ENCODE measurements at places on chromosomes 12 and 14.

- H3K36me3 ChIP-seq = no peaks in the 10 kb centered on the region
- no peaks in the 10 kb centered on the region for H3K4me1 ChIP-seq
- DNase-seq = no peak
Observed at GRCh38 chr12:128266086-128266485, 884 bp upstream of the TMEM132C start.

- peaks cover 20% of the 10 kb centered on the region for H3K4me1 ChIP-seq
- no peak for DNase-seq
- H3K27ac ChIP-seq = no peak overlapping the region
- H3K27me3 ChIP-seq = no peaks in the 10 kb centered on the region
- no peak overlapping the region for H3K4me3 ChIP-seq
Observed at GRCh38 chr12:2547273-2548044, 247.3 kb upstream of the FKBP4 start.

DNA sequence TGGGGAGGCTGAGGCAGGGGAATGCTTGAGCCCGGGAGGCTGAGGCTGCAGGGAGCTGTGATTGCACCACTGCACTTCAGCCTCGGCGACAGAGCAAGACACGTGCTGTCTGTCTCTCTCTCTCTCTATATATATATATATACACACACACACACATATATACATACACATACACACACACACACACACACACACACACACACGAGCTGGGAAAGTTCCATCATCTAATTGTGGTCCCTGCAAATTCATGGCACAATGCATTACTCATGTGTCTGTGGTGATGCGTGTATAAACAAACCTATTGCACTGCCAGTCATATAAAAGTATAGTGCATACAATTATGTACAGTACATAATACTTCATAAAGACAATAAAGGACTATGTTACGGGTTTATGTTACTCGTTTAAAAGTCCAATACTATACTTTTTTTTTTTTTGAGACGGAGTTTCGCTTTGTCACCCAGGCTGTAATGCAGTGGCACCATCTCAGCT is 36.6 kb downstream of the WDR89 start:
- no peak overlapping the region for H3K4me3 ChIP-seq
- H3K36me3 ChIP-seq = peaks cover 30% of the 10 kb centered on the region
- H3K27me3 ChIP-seq = no peaks in the 10 kb centered on the region
- H3K4me1 ChIP-seq = no peaks in the 10 kb centered on the region
- no peak for DNase-seq

- H3K4me1 ChIP-seq = peaks cover 14% of the 10 kb centered on the region
- H3K36me3 ChIP-seq = peaks cover 23% of the 10 kb centered on the region
- no peak overlapping the region for H3K4me3 ChIP-seq
Observed at GRCh38 chr12:112303004-112303403, 79.2 kb downstream of the HECTD4 start.

DNA sequence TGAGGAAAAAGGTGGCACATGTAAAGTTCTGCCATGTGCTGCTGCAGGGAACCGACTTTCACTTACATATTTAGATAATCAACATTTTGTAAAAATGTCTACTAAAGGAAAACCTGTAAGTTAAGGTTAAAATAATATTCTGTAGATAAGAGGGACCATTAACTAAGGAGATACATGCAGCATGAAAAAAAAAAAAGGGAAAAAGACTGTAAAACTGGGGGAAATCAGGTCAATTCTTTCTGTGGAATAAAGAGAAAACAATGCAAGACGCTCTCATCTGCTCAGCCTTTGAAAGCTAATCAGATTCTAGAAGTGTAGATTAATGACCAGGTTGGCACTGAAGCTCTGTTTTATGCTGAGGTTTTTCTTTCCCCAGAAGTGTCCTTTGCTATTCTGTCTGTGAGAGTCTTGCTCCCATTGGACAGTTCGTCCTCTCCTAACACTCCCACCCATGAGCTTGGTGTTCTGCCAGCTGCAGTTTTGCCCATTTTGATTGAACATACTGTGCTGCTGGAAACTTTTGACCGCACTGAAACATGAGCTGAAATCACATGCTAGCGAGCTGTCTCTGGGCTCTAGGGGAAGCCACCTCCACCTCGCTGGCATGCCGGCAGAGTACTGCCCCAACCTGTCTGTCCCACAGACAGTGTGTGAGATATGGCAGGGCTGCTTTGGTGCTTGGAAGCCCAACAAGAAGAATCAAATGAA is 39.7 kb downstream of the PPTC7 start:
- H3K27me3 ChIP-seq = no peaks in the 10 kb centered on the region
- peaks cover 59% of the 10 kb centered on the region for H3K36me3 ChIP-seq
- H3K27ac ChIP-seq = peak overlapping the region; percentile 30
- DNase-seq = no peak
- H3K4me3 ChIP-seq = no peak overlapping the region

DNA sequence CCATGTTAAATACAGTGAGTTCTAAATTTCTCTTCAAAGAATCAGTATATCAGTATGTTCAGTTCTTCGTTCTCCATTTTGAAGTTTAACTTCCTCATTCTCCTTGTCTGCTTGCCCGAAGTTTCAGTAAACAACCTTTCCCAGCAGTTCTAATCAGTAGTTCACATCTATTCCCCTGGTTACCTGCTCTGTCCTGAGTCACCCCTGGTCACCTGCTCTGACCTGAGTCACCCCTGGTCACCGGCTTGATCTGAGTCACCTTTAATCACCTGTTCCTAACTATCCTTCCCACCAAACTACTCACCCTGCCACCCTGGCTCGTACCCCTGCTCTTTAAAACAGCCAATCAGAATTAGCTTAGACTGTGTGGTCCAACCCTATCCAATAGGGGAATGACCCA is 9.4 kb upstream of the OR10G3 start:
- H3K36me3 ChIP-seq = no peaks in the 10 kb centered on the region
- DNase-seq = no peak
- no peak overlapping the region for H3K4me3 ChIP-seq
- peaks cover 28% of the 10 kb centered on the region for H3K27me3 ChIP-seq
- no peaks in the 10 kb centered on the region for H3K4me1 ChIP-seq

DNA sequence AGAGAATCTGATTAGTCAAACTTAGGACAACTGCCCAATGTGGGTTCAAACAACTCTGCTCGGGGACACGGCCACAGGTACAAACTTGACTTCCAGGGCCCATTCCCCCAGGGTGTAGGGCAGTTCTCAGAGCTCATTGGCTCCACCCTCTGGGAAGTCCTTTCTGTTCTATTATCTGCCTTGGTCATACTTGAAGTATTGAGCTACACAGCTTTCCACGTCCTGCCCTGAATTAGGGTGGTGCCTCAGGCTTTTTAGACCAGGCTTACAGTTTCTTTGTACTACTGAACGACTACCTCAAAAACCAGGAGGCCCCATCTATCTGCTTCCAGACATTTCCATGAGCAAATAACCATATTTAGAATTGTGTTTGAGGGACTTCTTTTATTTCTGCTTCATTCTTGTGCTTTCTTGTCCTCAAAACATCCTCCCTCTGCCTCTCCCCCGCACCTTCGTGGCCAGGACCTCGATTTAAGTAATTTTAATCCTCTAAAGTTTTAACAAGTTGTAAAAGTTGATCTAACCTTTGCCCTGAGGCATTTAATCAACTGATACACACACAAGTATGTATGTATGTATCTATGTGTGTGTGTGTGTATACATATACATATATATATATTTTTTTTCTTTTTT is 281.7 kb upstream of the AMIGO2 start:
- DNase-seq = peak; percentile 68
- H3K4me1 ChIP-seq = peaks cover 60% of the 10 kb centered on the region
- peaks cover 15% of the 10 kb centered on the region for H3K36me3 ChIP-seq

- H3K27ac ChIP-seq = no peak overlapping the region
- no peak overlapping the region for H3K4me3 ChIP-seq
- no peaks in the 10 kb centered on the region for H3K27me3 ChIP-seq
- DNase-seq = no peak
Observed at GRCh38 chr14:48584031-48584430, 908.6 kb upstream of the MDGA2 start.

GRCh38 chr12:55445357-55445756 is 1.5 kb downstream of the OR6C2 start:
- DNase-seq = no peak
- peaks cover 5% of the 10 kb centered on the region for H3K27me3 ChIP-seq
- no peak overlapping the region for H3K4me3 ChIP-seq

DNA sequence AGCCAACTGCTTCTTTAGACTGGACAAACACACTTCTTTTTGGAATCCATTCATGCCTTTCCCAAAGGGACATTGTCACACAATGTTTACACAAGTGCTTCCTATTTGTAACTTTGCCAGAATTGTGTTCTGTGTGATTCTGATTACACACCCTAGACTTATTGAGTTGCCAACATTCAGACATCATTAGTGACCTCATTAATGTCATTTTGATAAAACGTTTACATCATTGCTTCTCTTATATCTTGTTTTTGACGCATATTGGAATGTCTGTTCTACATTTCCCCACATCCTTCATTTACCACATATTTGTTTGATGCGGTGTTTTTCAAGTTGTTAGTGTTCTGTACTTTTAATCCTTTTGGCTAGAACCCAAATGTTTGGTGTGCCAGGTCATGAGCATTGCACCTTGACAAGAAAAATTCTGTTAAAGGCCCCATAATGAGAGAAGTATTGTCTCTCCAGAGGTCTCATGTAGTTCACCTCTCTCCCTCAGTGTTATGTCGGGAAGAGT is 305.5 kb downstream of the AEBP2 start:
- H3K27me3 ChIP-seq = peaks cover 11% of the 10 kb centered on the region
- no peaks in the 10 kb centered on the region for H3K36me3 ChIP-seq
- H3K4me1 ChIP-seq = no peaks in the 10 kb centered on the region
- no peak overlapping the region for H3K27ac ChIP-seq

DNA sequence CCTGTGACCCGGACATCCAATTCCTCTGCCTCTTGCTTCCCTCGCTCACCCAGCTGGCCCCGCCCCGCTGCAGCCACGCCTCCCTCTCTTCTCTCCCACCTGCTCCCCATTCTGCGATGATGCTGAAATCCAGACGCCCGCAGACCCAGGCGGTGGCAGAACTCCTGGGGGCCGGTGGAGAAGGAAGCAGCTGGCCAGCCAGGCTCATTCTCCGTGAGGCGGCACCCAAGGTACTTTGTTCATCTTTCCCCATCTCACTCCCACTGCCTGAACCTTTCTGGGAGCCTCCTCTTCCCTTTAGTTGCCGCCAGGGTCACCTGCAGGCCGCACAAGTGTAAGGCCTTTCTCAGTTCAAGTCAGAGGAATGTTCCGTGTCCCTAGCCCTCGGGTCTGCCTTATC is 35.7 kb downstream of the FOXN4 start:
- H3K4me3 ChIP-seq = no peak overlapping the region
- H3K4me1 ChIP-seq = peaks cover 2% of the 10 kb centered on the region
- H3K36me3 ChIP-seq = no peaks in the 10 kb centered on the region
- H3K27ac ChIP-seq = no peak overlapping the region
- peaks cover 11% of the 10 kb centered on the region for H3K27me3 ChIP-seq

GRCh38 chr12:108327621-108328344 is 11.3 kb downstream of the CMKLR1 start:
- H3K4me3 ChIP-seq = no peak overlapping the region
- H3K36me3 ChIP-seq = no peaks in the 10 kb centered on the region
- H3K27ac ChIP-seq = no peak overlapping the region
- H3K27me3 ChIP-seq = peaks cover 3% of the 10 kb centered on the region

GRCh38 chr12:92029136-92029535 is 116.5 kb downstream of the BTG1 start:
- DNase-seq = no peak
- peaks cover 47% of the 10 kb centered on the region for H3K4me1 ChIP-seq
- H3K36me3 ChIP-seq = peaks cover 22% of the 10 kb centered on the region
- H3K27me3 ChIP-seq = no peaks in the 10 kb centered on the region

DNA sequence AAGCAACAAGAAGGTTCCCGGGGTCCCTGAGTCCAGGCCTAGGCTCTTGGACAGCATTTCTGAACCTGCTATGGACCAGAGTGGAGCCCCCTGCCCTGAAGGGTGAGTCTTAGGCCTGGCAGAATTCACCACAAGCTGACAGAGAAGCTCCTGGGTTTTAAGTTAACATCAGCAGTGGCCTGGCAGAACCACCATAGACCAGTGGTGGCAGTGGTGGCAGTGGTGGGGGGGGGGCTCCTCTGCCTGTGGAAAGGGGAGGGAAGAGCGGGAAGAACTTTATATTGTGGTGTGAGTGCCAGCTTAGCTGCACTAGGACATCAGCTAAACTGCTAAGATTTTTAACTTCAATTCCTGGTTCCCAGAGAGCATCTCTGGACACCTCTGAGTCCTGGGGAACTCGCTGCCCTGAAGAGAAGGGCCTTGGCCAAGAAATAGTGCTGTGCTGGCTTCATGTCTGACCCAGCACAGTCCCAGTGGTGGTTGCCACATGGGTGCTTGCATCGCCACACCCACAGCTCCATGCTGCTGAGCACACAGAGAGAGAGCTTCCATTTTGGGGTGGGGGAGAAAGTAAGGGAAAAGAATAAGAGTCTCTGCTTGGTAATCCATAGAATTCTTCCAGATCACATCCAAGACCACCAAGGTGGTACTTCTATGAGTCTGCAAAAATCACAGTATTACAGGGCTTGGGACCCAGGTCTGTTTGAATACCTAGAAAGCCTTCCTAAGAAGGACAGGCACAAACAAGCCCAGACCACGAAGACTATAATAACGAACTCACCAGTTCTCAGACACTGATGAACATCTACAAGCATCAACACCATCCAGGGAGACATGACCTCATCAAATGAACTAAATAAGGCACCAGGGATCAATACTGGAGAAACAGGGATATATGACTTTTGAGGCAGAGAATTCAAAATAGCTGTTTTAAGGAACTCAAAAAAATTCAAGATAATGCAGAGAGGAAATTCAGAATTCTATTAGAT is 20.4 kb upstream of the RNF212B start:
- no peaks in the 10 kb centered on the region for H3K4me1 ChIP-seq
- DNase-seq = no peak
- peaks cover 28% of the 10 kb centered on the region for H3K27me3 ChIP-seq
- H3K4me3 ChIP-seq = no peak overlapping the region
- no peak overlapping the region for H3K27ac ChIP-seq

DNA sequence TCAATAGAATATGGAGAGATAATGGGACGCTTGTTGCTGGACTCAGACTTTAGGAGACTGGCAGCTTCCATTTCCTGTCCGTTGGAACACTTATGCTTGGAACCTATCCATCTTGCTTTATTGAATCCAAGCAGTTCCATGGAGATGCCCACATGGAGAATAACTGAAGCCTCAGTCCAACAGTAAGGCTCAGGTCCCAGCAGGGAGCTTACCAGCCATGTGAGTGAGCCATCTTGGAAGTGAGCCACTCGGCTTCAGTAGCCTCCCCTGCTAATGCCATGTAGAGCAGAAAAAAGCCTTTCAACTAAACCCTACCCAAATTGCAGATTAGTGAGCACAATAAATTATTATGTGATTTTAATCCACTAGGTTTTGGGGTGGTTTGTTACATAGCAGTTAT is 538.8 kb upstream of the STXBP6 start:
- no peaks in the 10 kb centered on the region for H3K36me3 ChIP-seq
- DNase-seq = no peak
- H3K4me1 ChIP-seq = no peaks in the 10 kb centered on the region
- no peak overlapping the region for H3K4me3 ChIP-seq
- no peaks in the 10 kb centered on the region for H3K27me3 ChIP-seq

DNA sequence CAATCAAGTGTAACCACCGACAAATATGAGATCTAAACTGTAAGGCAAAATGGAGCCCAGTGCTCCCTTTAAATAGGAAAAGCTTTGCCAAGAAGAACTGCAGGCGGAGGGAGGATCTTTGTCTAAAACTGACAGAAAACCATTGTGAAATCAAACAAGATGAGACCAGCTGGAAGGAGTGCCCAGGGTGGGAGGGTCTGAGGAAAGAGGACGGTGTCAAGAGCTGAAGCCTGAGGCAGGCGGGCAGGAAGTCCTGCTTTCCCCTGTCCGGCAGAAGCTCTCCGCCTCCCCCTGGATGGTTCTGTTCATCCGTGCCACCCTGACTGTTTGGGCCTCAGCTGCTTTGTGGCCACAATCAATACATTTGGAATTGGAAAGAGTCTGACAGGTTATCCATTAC is 37.5 kb downstream of the CDC42BPB start:
- no peaks in the 10 kb centered on the region for H3K36me3 ChIP-seq
- DNase-seq = no peak
- no peak overlapping the region for H3K4me3 ChIP-seq
- peaks cover 6% of the 10 kb centered on the region for H3K27me3 ChIP-seq

Data from activated CD4-positive, alpha-beta memory T cell treated with anti-CD3 and anti-CD28 coated beads, Interleukin-2, amount 10 ng/mL, durations not matched to agents 7 days and 5 days (primary cell).